Naive thymus-derived CD4-positive, alpha-beta T cell (primary cell): ENCODE measurements at places on chromosomes 7 and 10. TPM values are rescaled to one million over a fixed set of nuclear protein-coding genes. Genes with fewer than 3 reads are reported as not detected.

- DNase-seq, result no peak
Measured at GRCh38 chr10:124320778-124321432, 97.8 kb downstream of the OAT start.

DNA sequence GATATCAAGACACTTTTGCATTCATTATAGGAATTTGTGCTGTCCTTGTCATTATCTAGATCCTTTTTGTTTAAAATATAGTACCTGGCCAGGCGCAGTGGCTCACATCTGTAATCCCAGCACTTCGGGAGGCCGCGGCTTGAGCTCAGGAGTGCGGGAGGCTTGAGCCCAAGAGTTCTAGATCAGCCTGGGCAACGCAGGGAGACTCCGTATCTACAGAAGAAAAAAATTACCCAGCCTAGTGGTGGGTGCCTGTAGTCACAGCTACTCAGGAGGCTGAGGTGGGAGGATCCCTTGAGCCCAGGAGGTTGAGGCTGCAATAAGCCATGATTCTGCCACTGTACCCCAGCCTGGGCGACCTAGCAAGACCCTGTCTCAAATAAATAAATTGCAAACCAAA is 621 bp upstream of the MORN4 start:
- no peak for DNase-seq

DNA sequence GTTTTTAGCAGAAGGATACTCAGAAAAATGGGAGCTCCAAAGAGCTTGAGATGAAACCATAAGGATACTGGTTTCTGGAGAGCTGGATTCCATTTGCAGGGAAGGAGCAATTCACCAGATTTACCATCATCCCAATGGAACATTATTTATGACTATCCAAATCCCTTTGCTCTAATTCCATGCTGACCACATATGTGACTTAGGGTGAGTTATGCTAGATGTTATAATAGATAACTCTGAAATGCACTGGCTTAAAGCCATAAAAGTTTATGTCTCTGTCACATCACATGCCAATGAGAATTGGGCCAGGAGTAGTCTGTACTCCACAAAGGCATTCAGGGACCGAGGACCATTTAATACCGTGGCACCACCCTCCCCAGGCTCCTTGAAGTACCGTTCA is 185.2 kb downstream of the SKIDA1 start:
- DNase-seq, result no peak

DNA sequence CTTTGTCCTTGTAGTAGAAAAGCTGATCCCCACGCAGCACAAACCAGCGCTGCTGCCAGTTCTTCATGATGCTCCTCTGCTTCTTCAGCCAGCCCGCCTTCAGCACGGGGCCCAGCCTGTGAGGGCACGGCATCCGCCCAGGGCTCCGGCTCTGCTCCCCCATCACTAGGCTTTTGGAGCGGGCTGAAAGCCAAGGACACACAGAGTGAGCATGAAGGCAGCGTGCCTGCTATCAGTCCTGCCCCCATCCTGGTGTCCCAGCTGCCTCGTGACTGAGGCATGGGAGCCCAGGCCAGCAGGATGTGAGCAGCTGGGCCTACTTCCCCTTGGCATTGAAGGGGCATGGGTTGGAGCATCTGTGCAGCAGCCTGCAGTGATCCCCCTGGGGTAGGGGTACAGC is 21.9 kb downstream of the ARHGAP22 start:
- no peak for DNase-seq

Gene LIPF
- not detected for total RNA-seq

Gene TMEM229A
- not detected for total RNA-seq

- DNase-seq, result no peak
Measured at GRCh38 chr7:138089080-138089901, 13.0 kb downstream of the AKR1D1 start.

DNA sequence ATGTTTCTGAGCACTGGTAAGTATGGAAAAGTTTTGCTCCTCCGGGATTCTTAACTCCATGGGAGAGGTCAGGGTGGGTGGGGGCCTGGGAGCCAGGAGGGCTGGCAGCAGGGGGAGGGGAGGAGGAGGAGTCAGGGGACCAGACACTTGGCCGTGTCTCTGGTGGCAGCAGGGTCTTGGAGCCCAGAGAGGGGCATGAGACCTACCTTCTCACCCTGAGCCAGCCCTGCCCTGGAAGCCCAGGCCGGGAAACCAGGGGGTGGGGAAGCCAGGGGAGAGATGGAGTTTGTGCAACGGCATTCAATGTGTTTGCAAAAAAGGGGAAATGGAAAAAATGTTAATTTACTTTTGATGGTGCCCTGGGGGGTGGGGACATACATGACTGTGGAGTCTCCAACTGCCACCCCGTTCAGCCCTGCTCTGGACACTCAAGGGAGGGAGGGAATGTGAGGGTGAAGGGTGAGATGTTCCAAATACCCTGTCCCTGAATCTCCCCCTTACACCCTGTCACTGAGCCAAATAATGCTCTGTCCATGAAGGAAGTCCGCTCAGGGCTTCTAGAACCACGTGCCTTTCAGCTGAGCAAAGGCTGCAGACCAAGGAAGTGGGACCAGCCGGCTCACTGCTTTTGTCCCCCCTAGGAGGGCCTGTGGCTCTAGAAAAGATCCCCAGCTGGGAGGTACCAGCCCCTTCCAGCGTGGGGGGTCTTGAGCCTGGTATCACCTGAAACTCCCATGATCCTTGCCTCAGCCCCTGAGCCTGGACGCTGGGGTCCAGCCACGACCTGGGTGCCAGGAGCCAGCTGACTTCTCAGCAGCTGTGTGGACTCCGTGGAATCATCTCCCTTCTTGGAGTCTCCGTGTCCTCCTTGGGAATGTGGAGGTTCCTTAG is 48.3 kb downstream of the TMEM270 start:
- DNase-seq, result no peak

- no peak for DNase-seq
Measured at GRCh38 chr10:42367532-42368230, 270.7 kb downstream of the ZNF33B start.

Gene NXPH1
- not detected for total RNA-seq

Gene OR2A42
- 0.07 TPM for total RNA-seq

Gene FZD1
- total RNA-seq, result 0.64 TPM

GRCh38 chr10:32144817-32145688 is 88.8 kb upstream of the KIF5B start:
- no peak for DNase-seq

Gene LRMDA
- 14.9 TPM for total RNA-seq

Gene ARHGAP22
- 1.6 TPM for total RNA-seq

GRCh38 chr7:84701524-84702306 is 485.1 kb downstream of the SEMA3D start:
- DNase-seq, result no peak

DNA sequence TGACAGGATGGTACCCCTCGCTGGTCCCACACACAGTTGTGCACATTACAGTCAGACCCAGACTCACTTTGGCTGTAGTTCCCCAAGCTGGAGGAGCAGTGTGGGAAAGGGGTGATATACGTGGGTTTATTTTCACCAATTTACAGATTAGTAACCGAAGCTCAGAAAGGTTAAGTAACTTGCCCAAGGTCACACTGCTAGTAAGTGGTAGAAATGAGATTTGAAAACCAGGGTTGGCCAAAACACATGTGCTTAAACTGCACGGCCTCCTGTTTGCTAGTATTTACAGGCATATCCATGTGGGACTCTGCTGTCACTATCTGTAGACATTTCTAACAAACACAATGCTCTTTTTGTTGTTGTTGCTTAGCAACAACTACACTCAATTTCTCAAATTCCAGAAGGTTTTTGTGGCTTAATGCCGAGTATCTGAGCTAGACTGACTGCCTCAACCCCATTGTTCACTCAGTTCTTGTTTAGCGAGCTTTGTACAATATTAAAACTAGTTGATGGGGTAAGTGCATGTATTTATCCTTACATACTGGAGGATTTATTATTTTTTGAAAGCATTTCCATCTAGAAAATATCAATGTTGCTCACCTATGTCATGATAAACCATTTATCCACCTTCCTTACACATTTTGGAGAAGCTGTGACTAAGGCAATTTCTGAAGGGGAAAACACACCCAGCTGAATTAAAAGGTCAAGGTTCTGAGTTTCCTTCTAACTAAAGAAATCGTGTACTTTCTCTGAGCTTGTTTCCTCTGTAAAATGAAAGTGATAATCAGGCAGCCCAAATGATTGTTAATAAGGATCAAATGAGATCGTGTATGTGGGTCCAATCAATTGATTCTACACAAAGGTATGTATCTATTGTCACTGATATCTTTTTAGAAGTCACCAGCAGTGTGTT is 5.3 kb upstream of the TMEM139 start:
- no peak for DNase-seq

GRCh38 chr10:59655309-59655708 is 54.3 kb downstream of the SLC16A9 start:
- DNase-seq, result no peak

Gene IGFBP3
- 8.8 TPM for total RNA-seq

- no peak for DNase-seq
Measured at GRCh38 chr7:50560865-50561351, 4.3 kb downstream of the DDC start.

DNA sequence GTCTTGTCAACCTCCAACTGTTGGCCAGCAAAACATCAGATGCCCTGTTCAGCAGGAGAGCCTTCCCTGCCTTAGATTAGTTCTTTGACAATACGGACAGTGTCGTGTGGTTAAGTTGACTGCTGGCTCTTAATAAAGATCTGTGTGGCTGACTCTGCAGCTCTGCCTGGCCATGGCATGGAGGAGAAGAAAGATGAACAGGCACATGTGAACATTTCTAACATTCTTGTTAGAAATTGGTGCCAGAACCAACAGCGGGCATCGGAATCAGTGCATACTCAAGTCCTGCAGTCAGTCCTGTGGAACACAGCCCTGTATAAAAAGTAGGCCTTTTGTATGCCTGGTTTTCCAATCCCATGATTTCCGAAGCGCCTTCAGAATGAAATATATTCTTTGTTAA is 455.6 kb downstream of the POM121L12 start:
- DNase-seq, result no peak

DNA sequence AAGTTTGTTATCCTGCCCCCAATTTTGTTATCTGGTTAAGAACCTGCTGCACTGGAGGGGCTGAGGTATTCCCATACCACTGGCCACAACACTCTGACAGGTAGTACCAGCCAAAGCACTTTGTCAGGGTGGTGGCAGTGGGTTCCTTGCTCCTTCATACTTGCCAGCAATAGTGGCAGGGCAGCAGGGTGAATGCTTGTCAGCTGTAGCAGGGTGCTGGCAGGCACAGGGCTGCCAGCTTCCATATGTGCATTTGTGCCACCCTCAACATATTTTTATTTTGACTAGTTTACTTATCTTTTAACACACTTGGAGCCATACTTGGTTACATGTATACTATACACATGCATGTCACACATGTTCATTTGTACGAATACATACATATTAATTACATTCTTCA is 294.0 kb upstream of the VWC2 start:
- no peak for DNase-seq

GRCh38 chr7:117975476-117975875 is 102.2 kb upstream of the CTTNBP2 start:
- no peak for DNase-seq

Gene AKR1C1
- 4.1 TPM for total RNA-seq

DNA sequence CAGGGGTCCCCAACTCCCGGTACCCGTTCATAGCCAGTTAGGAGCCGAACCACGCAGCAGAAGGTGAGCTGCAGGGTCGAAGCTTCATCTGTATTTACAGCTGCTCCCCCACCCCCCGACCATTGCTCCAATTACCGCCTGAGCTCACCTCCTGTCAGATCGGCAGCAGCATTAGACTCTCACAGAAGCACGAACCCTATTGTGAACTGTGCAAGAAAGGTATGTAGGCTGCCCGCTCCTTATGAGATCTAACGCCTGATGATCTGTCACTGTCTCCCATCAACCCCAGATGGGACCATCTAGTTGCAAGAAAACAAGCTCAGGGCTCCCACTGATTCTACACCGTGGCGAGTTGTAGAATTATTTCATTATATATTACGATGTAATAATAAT is 14.6 kb upstream of the AZGP1 start:
- DNase-seq, result no peak

Gene NEURL1
- 0.81 TPM for total RNA-seq
